Occipital lobe (tissue), 3 donors: ENCODE measurements at places on chromosomes 1 and 21.

GRCh38 chr1:11703357-11704193 lies 12.1 kb downstream of the DRAXIN start:
- no peak for DNase-seq

DNA sequence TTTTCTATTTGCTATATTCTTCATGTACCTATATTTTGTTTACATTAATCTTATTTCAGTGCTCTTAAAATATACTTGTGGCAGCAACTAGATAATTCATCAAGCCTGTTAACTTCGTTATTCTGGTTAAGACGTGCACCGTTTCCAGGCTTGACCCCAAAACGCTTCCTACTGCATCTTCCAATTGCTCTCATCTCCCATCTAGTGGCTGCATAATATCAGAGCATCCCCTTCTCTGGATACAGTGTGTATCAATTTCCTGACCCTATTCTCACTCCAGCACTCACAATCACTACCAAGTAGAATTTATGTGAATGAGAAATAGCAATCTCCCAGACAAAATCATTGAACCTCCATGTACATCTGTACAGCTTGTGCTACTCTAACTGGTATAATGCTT lies 1280.3 kb upstream of the B3GALT2 start:
- no peak for DNase-seq

DNA sequence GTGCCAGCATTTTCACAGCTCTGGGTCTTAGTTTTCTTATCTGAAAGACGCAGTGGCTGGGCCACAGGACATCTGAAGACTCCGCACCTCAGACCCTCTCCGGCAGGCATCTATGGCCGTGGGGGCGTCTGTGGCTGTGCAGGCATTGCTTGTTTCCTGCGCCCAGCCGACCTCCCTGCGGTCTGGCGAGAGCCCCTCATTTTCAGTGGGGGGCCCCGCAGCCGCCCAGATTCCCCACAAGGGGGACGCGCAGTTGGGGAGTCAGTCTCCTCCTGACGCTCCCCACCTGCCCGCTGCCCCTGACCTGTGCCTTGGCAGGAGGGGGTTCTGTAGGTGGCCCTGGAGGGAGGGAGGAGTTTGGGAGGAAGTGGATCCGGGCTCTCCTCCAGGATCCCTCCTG lies 3.5 kb upstream of the TFF1 start:
- DNase-seq, result no peak

GRCh38 chr1:222547260-222547614 lies 667 bp downstream of the HHIPL2 start:
- DNase-seq, result no peak

DNA sequence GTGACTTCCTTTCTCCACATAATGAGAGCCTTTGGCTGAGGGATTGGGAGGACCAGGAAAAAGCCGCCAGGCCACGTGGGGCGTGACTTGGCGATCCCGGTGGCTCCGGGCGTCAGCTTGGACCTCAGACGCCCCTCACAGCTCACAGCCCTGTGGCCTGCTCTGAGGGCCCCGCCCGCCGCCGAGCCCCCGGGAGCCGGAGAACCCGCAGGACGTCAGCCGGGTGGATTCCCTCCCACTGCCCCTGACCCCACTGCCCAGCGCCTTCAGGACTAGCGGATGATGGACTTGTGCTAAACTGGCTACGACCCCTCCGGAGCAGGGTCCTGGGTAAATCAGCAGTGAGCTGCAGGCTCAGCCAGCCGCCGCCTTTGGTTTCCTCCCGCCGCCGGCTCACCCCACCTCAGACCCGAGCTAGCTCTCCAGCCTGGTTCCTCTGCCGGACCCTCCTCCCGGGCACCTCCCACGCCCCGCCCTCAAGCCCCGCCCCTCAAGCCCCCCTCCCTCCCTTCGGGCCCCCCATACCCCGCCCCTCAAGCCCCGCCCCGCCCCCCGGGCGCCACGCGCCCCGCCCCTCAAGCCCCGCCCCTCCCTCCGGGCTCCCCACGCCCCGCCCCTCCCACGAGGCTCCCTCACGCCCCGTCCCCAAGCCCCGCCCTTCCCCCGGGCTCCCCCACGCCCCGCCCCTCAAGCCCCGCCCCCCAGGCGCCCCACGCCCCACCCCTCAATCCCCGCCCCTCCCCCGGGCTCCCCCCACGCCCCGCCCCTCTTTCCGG lies 10.0 kb upstream of the FAAP20 start:
- DNase-seq, result no peak

- DNase-seq, result no peak
Observed at GRCh38 chr1:168693197-168693871, 35.7 kb downstream of the DPT start.

DNA sequence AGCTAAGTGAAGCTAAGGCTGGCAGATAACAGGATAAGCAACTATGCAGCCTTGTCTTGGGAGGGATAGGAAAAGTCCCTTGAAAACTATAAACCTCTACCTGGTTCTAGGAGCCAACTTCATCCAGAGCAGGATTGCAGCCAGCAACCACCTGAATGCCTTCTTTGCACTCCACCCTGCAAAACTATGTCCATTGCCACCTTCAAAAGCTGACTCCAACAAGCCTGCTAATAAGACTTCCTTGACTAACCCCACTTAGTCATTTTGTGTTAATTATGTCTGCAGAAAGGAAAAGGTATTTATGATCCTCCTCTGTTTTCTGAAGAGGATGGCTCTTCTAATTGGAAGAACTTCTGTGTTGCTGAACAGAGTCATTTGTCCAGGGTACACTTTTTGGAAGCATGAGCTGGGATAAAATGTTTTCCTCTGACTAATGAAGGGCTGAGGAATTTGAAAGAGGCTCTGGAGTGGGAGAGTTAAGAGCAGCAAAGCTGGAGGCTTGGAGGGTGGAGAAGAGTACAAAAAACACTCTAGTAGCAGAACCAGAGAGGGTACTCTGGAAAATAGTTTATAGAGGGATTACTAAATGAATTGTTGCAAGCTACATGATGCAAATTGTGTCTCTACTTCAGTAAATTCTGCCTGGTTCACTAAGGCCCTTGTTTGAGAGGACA lies 9.6 kb upstream of the RIMKLA start:
- no peak for DNase-seq

- DNase-seq, result no peak
Observed at GRCh38 chr1:30942326-30942963, 33.9 kb upstream of the SDC3 start.

DNA sequence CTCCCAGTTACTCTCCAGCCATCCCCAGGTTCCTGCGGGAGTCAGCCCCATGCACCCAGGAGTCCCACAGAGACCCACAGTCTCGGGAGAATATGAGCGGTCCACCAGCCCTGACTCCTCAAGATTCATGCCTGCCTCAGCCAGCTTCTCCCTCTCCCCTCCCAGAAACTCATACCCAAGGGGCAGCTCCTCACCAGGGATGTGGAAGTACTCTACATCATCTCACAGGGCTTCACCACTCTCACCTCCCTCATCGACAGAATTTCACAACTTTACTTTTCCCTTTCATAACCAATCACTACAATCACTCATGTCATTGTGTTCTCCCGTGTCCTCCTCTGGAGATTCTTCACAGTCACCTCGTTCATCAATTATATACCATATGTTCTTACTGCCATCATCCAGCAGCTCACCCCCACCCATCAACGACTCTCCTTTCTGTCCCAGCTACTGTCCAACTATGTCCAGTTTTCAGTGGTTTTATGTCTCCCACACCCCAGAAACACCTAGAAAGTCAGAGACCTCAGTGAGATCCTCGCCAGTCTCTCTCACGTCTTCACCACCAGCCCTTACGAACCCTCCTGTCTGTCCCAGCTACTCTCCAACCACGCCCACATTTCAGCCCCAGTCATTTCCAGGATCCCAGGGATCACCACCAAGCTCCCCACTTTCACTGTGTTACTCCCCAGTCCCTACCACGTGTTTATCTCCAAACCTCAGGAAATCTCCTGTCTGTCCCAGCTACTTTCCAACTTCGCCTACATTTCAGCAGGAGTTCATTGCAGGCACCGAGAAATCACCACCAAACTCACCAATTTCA lies 1530.1 kb upstream of the TPTE start:
- no peak for DNase-seq

GRCh38 chr1:108080448-108080847 lies 115.5 kb upstream of the VAV3 start:
- no peak for DNase-seq

DNA sequence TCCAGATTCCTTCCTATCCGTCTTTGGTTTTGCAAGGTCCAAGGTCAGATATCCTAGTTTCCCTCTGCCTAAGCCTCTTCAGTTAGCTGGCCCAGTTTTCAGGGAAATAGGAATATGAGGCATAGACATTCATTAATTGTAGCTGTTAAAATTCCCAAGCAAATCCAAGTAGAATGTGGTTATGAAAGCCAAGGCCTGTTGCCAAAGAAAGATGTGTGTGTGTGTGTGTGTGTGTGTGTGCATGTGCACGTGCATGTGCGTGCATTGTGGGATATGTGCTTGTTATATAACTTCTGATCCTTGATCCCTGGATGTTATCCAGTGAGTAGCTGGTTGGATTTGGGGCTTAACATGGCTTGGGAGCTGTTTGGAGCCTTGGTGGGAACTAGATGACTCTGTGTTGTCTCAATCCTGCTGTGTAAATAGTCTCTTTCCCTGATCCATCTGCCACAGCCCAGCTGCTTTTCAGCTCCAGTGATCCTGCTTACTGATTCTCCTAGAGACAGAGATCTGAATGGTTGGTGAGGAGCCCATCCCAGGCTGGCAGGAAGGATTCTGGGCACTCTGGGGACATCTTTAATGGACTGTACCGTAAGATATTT lies 70.6 kb upstream of the GCLM start:
- DNase-seq, result no peak

DNA sequence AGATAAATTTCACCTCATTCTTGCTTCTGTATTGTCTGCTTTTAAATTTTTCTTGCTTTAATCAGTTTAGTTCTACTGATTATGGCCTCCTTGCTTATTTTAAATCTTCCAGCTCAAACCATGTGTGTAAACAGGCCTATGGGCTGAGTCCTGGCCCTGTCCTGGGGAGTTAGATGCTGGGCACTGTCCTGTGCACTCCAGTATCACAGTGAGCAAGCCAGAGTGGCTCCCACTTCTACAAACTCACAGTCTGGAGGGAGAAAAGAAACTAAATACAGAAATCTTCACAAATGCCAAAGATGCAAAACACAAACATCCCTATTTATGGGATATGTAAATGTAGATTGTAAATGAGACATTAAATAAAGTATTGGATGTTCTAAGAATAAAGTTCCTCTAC lies 101.1 kb upstream of the POGK start:
- no peak for DNase-seq

DNA sequence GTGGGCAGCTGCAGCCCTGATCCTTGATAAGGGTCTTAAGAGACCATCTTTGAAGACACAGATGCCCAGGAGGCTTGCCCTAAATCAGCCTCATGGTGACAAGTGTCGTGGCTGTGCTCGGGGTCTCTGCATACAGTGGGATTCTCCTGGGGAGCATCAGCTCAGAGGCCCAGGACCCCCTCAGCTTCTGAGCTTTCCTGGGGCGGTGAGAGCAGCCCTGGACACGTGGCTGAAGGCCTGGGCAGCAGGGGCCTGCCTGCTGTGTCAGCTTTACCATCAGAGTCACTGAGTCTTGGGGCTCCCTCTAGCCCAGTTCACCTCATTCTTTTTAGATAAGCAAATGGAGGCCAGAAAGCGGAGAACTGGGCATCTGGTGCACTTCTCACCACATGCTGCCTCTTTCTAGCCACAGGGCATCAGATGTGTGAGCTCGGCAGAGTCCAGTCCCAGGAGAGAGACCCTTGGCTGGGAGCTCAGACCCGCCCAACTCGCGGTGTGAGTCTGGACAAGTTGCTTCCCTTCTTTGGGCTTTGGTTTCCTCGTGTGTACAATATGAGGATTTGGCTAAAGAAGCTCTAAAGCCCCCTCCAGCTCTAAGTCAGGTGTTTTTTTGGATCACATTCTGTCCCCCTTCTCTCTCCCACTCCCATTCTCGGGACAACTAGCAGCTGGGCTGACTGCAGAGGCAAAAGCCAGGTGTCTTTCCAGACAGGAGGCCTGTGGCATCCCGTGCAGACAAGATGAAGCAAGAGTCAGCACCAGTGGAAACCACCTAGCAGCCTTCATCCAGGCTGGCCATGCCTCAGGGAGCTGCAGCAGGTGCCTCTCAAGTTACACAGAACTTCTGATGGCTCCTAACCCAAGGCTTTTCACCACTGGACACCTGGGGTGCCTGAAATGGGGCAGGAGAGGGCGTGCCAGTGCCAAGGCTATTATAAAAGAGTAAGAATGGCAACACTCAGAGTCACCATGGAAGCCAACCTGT lies 119.1 kb downstream of the KCNN3 start:
- no peak for DNase-seq

DNA sequence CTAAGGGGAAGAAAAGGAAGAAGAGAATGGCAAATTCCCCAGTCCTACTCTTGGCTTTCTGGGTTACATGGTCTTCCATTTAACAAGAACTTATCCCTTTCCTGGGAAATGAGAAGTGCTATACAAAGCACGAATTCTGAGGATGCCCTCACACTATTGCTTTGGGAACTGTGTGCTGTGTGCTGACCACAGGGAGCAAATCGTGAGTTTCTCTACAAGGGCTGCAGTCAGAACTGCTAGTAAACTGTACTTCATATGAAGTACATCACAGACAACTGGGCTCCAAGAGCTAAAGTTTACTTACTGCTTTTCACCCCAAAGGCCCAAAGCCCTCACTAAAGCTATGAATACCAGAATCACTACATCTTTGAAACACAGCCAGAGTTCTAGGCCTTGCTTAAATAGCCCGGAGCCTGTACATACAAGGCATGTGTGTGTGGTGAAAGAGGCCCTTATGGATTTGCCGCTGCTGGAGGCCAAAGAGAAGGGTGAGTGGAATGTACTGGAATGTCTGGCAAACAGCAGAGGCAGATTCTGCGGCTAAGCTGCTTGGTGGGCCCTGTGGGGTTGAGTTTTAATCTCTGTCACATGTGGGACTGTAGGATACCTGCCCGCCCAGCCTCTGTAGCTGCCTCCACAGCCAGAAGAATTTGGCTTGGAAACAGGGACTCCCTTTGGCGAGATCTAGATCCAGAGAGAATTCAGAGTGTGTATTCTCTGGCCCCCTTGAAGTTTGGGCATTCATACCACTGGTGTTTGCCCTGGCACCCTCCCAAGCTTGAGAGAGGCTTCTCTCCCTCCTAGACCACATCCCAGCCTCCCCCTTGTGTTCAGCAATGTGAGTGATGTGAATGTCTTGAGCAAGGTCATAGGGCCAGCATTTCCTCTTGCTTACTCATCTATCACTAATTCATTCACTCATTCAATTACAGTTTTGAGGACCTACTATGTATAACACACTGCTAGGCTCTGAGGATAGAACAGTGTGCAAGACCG lies 21.9 kb upstream of the TRIM67 start:
- no peak for DNase-seq
